H4 (cell line): ENCODE measurements at places on chromosomes 7 and 10.

DNA sequence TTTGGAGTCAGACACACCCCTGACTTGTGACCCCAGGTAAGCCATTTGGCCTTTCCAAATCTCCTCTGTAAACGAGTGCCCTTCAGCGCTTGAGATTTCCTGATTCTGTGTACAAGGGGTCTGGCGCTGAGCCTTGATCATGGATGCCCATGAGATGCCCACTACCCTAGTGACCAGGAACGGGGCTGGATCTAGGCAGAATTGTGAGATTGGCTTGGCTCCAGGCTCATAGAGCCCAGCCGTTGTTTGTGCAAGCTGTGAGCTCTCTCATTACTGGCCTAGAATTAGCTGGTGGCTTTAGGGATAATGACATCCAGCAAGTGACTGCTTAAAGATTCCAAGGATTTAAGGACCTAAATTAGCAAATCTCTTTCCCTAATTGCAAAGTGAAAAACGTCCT, 84.9 kb downstream of the CAMK1D start:
- no peak for DNase-seq

DNA sequence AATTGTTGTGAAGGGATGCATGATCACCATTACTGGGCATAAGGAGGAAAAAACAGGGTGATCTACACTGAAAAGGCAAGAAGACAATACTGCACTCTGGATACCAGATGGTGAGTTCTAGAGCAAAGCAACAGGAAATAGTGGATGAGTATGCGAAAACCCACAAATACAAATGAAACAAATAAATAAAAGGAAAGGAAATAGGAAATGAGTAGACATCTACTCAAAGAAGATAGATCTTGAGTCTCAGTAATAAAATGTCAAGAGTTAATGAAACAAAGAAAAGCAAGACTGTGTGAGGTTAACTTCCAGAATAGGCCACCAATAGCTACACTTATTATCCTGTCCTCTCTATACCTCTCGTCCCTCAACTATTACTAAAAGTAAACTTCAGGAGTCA, 11.7 kb downstream of the ORC5 start:
- DNase-seq, result no peak

DNA sequence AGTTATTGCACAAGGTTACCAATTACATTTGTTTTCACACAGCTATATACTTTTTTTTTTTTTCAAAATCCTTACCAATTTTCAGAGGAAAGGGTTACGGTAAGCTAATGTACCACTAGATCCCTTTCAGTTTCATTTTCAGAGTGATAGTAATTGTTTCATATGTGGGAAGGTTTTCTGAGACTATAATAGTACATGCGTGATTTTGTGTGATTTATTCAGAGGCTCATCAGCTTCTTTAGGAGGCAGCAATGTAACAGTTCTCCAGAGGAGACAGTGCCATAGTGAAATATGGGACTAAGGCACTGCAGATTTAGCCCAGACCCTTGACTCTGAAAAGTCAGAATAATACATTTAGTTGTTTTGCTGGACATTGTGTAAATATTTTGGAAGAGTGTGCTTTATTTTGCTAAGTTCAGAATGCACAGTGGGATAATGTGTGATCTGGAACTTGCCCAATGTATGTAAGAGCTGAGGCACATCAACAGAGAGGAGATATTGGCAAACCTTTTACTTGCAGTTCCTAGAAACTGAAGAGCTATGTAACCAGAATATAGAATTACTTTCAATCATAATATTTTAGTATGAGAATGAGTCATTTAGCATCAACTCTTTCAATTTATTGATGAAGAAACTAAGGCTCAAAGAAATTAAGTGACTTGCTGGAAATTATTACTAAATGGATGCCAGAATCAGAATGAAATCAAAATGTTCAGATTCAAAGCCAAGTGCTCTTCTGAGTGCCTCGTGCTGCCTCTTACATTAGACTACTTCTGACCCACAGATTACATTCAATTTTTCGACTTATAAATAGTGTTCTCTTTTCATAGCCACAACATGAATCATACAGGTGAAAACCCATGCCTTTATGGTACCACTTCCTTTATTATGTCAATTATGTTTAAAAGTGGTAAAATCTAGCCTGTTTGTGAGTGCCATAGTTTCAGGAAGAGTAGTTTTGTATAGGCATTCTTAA, 207.7 kb upstream of the TEX47 start:
- peak; percentile 13 for DNase-seq

DNA sequence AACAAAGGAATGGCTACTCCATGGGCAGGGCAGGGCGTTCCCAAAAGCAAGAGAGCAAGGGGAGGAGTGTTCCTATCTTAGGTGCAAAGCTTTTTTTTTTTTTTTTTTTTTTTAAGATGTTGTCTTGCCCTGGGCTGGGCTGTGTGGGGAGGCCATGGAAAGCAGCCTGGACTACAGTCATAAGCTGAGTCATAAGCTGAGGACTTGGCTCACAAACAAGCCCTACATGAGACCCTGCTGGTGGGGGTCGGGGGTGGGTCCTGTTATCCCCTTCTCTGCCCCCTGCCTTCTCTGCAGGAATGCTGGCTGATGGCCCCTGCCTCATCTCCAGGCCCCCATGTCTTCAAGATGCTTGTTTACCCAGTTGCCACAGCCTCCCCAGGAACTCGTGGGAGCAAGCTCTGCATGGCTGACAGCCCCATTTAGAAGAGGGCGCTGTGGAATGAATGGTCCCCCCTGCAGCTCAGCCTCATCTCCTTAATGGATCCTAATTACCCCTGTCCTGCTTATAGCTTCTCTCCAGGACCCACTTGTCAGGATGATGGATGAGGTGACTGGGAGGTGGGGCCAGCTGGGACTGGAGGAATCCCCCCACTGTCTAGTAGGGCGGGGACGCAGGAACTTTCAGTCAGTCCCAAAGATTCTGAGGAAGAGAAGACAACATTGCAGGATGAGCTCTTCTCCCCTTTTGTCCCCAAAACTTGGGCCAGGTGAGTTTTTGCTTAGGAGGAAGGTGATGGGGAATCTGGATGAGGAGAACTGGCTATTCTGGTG, 340.8 kb upstream of the PODXL start:
- peak; percentile 85 for DNase-seq

GRCh38 chr7:155053002-155053401, 17.1 kb upstream of the HTR5A start:
- DNase-seq, result peak; percentile 25

DNA sequence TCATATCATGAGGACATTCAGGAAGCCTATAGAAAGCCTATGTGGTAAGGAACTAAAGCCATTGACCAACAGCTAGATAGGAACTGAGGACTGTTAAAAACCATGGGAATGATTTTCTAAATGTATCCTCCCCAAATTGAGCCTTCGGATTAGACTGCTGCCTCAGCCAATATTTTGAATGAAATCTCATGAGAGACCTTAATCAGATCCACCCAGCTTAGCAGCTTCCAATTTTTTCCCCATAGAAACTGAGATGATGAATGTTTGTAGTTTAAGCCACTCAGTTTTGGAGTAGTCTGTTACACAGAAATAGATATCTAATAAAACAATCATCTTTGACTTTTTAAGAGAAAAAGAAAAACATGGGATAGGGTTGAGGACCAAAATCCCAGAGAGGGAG, 292.0 kb downstream of the HPSE2 start:
- DNase-seq, result no peak

GRCh38 chr10:65033957-65034356, 1512.8 kb downstream of the REEP3 start:
- DNase-seq, result no peak
